Fibroblast of pulmonary artery (primary cell): ENCODE measurements at places on chromosomes 7 and 10.

DNA sequence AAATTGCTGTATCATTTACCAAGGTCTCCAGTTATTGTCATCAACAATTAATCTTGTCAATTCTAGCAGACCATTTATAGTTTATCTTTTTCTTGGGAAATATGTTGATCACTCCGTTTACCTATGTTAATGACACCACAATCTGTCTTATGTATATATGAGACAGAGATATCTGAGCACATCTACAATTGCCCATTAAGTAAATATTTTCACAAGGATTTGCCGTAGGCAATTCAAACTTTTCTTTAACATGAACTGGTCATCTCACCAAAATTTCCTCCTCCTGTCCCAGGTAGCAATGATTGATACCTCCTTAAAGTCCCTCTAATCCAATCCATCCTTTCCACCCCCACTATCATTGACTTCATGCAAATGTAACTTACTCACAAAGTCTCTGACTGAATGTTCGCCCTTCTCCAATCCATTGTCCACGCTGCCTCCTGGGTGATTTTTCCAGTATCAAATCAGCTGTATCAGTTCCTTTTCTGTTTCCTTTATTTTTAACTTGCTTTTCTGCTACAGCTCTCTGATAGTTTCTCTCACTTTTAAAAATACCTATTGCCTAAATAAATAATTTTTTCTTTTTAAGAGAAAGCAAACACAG, 138.3 kb downstream of the GNAT3 start:
- no peak for DNase-seq

DNA sequence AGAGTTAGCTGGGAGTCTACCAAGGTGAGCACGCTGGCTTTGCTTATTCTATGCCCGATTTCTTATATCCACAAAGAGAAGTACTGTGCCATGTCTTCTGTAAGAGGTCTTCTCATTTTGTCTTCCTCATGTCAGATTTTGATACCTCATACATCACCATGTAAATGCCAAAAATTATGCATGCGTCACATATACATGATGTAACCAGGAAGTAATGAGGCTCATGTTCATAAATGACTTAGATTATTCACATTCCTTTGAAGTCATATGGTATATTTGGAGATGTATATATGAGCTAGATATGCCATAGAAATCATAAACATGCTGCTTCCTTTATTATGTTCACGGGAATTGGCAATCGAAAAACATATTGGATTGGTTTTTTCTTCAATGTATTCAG, 97.7 kb upstream of the CELF2 start:
- DNase-seq: no peak

DNA sequence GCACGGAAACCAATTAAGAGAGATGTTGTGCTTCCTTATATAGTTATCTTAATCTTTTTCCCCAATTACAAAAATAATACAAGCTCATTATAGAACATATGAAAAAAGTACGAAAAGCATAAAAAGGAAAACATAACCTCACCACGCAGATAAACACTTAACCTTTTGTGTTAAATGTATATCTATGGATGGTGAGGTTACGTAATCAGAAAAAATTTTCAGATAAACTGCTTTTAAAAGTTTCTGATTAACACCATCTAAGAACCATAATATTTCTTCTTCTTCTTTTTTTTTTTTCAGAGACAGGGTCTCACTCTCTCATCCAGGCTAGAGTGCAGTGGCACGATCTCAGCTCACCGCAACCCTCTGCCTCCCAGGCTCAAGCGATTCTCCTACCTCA, 49.2 kb upstream of the SPOCK2 start:
- no peak for DNase-seq

DNA sequence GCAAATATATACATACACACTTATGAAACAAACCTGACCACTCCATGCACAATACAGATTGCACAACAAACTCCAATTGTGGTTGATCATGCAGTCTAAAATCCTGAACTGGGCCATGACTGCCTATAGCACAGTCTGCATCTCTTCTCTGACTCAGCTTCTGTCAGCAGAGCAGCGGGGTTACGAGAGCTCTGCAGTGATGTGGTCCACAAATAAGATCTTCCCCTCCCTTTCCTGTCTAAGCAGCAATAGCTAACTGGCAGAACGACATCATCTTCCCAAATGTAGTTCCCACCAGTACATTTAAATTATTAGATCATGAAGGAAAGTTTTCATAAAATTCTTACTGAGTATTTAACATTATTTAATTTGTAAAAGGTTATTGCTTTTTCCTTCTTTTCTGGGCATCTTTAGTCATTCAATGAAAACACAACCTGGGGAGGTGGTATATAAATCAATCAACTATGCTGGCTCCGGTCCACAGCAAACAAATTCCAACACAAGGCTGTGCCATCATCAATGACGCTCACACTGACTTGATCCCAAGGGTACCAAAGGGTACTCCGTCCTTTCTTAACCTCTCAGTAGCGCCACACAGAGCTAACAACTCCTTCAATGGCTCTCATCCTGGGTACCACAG, 17.1 kb downstream of the ARHGAP21 start:
- DNase-seq: peak; percentile 97

DNA sequence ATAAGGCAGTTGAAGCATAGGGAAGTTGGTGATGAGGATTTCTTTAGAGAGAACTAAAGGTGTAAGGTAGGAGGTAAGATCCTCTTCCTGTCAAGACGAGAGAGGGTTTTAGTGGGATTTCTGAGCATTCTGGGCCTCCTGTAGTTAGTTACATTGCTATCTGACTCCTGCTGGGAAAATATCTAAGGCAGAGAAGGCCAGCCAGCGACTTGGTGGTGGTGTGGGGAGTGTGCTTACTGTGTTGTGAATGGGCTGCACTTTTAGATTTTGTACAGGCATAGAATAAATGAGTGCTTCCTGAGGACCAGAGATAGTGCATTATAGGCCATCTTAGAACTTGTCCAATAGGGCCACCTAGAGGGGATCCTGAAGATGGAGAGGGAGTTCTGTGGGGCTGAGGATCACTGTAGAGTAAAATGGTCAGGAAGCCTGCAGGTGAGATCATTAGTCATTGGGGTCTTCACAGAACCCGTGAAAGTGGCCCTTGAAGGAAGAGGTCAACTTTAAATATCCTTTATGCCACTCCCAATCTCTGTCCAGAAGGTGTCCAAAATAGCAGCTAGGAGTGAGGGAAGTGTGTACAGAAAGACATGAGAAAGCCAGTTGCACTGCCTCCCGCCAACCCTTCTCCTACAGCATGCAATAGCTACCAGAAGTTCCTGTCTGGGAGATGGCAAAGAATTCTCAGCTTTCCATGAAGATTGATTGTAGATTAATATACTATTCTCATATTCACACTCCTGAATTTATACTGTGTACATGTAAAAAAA, 266.6 kb downstream of the POLR1F start:
- DNase-seq: peak; percentile 80
